ENCODE measurements at places on chromosomes 16 and 17.

GRCh38 chr17:80789356-80789902 is 202.2 kb upstream of the CHMP6 start:
- DNase-seq, result no peak

DNA sequence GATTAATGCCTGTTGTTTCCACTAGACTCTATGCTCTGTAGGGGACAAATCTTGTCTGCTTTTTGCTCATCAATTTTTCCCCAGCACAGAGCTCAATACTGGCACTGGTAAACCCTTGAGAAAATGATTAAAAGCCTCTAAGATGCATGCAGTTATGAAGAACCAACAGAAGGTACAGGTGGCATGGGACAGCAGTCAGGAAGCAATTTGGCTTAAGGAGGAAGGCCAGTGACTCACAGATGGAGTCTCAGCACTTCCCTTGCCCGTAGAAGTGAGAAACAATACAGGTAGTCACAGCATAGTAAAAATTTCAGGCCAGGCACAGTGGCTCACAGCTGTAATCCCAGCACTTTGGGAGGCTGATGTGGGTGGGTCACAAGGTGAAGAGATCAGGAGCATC is 504.7 kb upstream of the RBFOX1 start:
- DNase-seq, result no peak

DNA sequence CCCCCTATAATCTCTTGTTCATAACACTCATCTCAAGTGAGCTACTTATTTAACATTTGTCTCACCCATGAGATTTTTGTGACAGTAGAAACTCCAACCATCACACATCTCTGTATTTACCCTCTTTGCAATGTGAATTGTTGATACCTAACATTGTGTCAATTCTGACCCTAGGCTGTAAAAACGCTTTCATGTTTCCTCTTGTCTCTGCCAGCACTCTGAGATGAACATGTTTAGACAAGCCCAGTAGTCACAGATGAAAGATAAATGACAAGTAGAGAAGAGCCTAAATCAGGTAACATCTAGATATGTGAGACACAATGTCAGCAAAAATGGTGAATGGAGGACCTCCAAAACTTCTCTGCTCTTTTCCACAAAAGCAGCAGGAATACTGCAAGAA is 1254.5 kb upstream of the GOT2 start:
- DNase-seq, result no peak

GRCh38 chr17:3583456-3583855 is 25.8 kb downstream of the TRPV1 start:
- no peak for DNase-seq

DNA sequence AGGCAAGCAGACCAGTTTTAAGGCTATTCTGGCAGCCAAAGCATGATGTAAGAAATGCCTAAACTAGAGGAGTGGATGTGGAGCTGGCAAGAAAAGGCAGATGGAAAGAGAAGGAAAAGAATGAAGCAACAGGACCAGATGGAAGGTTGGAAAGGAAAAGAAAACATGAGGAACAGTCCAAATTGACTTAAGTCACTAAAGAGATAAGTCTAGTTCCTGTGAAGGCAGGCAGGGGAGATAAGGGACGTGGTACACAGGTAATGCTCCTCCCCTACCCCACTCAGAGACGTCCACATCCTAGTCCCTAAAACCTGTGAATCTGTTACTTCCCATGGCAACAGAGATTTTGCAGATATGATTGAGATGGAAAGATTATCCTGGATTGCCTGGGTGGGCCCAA is 43.5 kb downstream of the TEX2 start:
- no peak for DNase-seq

DNA sequence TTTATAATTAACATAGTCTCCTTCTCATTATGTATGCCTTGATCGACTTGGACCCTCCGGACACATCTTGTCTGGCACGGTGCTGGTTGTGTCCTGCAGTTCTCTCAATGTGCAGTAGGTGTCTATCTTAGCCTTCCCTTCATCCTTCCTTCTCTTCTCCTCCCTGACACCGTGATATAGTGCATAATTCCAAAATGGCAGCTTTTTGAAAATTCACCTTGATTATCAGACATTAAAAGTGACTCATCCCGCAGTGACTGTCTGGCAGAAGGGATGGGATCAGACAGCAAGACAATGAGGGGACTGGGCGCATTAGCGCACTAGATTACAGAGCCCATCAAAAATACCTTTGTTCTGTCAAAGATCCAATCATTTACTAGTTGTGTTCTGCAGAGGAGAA is 70.0 kb upstream of the PMFBP1 start:
- peak; percentile 6 for DNase-seq

All from CD4-positive, alpha-beta T cell treated with Interferon alpha-2 for 1 hour (primary cell).